ENCODE measurements at places on chromosomes 5 and 9. TPM values are rescaled to one million over a fixed set of nuclear protein-coding genes. Genes with fewer than 3 reads are reported as not detected.

FGF10 gene
- 2.0 TPM for polyA plus RNA-seq

NOXA1 gene
- 11.7 TPM for polyA plus RNA-seq

C5 gene
- polyA plus RNA-seq, result 9.5 TPM

CAMK2A gene
- polyA plus RNA-seq, result 0.44 TPM

KLHL3 gene
- polyA plus RNA-seq, result 2.0 TPM
